ENCODE measurements at places on chromosomes 1 and 21.

DNA sequence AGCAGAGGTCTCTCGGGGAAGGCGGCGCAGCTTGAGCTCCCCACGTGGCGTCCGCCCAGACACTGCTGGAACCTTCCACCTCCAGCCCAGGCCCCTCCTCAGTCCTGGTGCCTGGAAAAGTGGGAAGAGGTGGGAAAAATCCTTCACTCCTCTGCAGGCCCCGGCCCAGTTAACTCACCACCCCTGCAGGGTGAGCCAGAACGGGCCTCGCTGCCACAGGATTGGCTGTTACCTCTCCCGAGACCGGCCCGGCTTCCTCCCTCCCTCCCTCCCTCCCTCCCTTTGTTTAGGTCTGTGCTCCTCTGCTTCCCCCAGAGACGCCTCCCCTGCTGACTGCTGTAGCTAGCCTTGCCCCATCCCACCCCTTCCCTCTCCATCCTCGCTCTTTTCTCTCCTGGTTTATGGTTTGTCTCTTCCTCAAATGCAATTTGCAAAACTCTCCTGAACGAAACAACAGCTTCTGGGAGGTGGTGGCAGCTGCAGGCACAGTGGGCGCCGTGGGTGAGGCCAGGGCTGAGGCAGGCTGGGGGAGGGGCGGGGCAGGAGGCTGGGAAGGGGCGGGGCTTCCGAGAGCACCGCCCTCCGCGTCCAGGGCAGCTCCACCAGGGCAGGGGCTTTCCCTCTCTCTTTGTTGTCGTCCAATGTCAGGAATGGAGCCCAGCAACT, 6.5 kb downstream of the CAPN9 start:
- no peak for DNase-seq

DNA sequence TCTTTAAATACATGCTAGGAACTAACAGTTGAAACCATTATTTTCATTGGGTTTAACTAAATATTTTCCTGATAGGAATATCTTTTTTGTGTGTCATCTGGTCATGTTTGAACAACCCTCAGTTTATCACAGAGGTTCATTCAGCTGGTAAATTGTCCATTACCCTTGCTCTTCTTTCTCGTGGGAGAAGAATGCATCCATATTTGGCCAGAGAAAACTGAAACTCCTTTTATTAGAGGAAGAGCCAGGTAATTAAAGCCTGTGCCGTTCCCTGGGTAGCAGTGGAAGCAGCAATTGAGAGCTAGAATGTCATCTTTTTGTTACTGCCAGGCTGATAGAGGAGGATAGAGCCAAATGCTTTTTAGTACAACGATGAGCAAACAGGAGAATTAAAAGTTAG, 587.2 kb upstream of the ZRANB2 start:
- DNase-seq = no peak

DNA sequence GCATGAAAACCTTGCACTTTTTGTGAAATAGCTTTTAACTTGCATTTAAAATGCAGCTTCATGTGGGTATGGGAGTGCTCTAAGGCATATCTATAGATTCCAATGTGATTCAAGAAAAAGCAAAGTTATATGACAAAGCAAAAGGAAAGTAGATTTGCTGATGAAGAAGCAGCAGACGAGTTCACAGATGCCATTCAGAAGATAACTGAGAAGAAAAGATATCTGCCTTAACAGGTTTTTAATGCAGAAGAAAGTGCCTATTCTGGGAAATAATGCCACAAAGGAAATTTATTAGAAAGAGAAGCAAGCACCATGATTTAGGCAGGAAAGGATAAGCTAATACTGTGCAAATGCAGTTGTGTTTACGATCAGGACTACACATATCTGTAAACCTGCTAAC, 68.1 kb downstream of the PHTF1 start:
- no peak for DNase-seq

GRCh38 chr1:53572065-53572814, 113.0 kb downstream of the DMRTB1 start:
- DNase-seq = peak; percentile 61

DNA sequence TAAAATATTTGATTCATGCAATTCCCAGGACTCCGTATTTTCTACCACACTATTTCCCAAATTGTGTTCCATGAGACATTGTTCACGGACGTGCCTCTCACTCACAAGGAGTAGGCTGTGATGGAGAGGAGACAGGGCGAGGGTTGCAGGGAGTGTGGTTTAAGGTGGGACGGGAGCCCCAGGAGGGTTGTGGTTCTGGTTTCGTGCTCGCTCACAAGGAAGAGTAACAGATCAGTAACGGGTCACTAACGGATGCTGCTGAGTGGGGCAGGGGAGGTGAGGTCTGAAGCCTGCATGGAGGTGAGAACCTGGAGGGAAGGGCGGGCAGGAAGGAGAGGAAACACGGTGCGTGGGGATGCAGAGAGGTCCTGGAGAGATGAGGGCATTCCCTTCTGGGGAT, 28.8 kb downstream of the TFF3 start:
- no peak for DNase-seq

DNA sequence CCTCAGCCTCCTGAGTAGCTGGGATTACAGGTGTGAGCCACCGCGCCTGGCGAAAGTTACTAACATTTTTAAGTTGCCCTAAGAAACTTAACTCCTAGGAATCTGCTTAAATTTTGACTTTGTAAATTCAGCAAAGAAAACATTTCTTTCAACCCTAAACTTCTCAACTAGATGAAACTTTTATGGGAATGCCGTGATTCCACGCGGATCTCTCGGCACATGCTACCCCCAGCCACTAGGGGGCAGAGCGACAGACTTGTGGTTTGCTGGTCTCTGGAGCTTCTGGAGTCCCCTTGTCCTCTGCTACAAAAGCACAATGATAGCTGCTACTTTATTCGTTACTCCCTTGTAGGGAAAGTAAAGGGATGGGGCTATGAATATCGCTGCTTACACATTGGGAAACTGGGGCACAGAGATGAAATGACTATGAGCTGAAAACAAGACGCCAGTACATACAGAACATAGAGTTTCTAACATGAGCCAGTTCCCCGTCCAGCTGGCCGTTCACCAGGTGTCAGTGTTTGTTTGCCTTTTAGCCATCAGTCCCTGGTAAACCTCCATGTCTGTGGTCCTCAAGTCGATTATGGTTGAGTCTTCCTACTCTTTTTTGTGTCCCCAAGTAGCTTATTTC, 114.7 kb downstream of the PBX1 start:
- DNase-seq = no peak

GRCh38 chr1:205375835-205376545, 19.3 kb upstream of the KLHDC8A start:
- DNase-seq = peak; percentile 35

GRCh38 chr21:27220416-27220815, 253.5 kb upstream of the ADAMTS5 start:
- no peak for DNase-seq

- no peak for DNase-seq
Measured at GRCh38 chr1:230568008-230568407, 74.3 kb upstream of the COG2 start.

GRCh38 chr1:1331068-1331965, at the start of gene TAS1R3:
Gene TAS1R3, plus strand, starts transcription at chr1:1331280. Its CDS starts 66 bp downstream, at chr1:1331346.
- no peak for DNase-seq

- no peak for DNase-seq
Measured at GRCh38 chr1:76137746-76138145, 63.2 kb downstream of the ST6GALNAC3 start.

- peak; percentile 36 for DNase-seq
Measured at GRCh38 chr1:68173283-68173935, 58.9 kb downstream of the WLS start.

GRCh38 chr1:182725259-182726255, 41.2 kb upstream of the RGS8 start:
- no peak for DNase-seq

DNA sequence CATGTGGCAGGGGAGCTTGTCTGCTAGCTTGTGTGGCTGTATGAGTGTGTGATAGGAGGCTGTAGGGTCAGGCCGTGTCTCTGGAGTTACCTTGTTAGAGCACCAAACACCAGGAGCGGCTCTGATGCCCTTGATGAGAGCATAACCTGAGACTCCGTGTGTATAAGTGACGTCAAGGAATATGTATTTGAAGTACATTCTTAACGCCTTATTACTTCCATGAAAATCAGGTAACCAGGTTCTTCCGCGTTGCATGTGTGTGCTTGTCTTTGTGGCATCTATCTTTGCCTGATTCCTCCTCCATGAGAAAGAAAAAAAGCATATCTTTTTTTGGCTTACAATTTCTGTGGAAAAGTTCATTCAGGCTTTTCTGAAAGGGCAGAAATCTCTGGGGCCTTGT, 4.6 kb downstream of the OLFML3 start:
- DNase-seq = no peak

GRCh38 chr1:165759095-165759494, 9.6 kb downstream of the TMCO1 start:
- DNase-seq = no peak

DNA sequence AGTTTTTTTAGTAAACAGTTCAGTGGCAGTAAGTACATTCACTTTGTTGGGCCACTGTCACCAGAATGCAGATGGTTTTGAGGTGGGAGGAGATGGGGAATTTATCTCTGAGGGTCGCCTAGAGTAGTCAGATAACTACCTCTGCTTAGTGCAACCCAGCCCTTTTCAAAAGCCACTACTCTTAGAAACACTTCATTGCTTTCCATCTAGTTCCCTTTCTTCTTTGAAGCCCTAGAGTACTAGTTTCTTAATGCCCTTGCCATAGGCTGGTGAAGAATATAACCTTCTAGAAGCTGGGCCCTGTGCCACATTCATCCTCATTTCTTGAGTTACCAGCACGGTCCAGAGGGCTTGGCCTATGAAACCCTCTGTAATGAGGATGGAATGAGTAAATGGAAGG, 28.4 kb upstream of the ST3GAL3 start:
- no peak for DNase-seq

DNA sequence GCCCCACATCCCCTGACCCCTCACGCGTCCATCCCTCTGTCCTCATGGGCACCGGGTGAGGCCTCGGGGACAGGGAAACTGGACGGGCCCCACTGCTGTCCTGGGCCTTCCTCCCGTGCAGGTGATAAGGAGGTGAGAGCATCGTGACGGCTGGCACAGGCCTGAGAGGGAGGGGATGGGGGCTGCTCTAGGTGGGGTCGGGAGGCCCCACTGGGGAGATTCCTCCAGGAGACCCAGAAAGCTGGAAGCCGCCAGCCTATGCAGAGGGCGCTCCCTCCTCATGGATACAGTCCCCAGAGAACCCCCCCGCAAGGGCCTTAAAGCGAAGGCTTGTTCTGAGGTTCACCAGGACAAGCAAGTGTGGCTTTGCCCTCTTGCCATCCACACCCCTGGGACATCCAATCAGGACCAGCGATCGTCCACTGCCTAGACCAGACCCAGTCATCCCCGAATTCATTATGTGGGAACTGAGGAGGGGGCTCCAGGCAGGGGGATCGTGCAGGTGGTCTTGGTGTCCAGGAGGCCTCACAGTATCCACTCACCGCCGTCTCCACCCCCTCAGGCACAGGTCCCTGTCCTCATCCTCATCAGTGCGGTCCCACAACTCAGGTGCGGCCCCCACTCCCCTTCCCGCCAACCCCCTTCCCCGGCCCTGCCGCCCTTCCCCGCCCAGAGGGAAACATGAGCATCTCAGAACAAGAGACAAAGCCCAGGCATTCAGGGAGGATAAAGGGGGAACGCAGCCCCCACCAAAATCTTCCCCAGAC, 45.3 kb upstream of the COL18A1 start:
- DNase-seq = no peak

DNA sequence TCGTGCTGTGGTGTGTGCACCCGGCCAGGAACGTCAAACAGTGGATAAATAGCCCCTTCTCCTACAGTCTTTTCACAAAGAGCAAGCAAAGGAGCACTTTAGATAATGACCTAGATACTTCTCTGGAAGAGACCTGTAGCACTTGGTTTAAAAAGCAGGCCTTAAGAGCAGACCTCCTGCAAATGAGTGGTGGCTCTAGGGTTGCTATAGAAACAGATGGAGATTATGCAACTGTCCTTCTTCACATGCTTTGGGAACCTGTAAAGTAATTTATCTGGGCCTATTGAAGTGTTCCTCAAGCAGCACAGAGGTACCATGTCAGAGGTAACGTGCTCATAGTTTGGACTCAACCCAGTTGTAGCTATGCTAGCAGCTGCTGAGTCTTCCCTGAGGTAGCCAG, 208.2 kb upstream of the KIAA0040 start:
- no peak for DNase-seq

- no peak for DNase-seq
Measured at GRCh38 chr1:228334226-228334935, 72.3 kb downstream of the TRIM11 start.

DNA sequence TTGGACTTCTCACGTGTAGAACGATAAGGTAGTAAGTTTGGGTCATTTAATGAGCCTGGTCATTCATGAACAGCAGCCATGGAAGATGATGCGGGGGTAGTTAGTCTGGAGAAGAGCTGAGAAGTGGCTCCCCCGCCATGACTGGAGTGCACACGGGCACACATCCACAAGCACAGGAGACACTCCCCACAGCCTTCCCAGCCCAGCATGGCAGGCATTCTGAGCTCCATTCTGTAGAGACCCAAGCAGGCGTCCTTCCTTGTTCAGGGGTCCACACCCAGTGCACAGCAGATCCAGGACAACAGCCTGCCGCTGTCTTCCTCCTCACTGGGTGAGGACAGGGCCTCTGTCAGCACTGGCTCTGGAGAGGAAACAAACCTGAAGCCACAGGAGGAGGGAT, 57.0 kb downstream of the SCCPDH start:
- no peak for DNase-seq

DNA sequence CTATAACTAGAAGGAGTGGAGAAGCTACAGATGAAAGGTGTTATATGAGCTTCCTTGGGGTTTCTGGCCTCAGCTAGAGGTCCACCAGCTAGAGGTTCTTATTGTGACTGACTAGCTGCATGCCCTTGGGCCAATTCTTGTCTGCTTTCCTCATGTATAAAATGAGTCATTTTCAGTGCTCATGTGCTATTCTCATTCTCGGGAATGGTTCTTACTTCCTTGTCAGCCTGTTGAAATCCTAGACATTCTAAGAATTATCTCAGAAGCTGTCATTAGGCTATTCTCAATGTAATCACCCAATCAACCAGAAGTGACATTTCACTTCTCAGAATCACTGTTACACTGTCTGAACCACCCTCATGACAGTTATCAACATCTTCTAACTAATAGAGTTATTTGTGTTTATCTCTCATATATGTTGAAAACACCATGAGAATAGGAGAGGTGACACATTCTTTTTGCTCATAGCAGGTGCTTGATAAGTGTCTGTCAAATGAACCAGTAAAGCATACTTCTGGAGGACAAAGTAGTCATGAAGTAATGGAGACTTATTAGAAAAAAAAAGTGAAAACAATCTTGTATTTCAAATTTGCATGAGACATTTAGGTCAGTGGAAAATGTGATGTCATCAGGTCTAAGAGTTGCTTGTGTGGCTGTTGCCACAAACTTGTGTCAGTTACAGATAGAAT, 122.8 kb upstream of the IVNS1ABP start:
- peak; percentile 65 for DNase-seq

- DNase-seq = no peak
Measured at GRCh38 chr1:90074566-90074965, 79.7 kb downstream of the ZNF326 start.

GRCh38 chr1:40036574-40036973, 4.0 kb upstream of the CAP1 start:
- no peak for DNase-seq

- DNase-seq = no peak
Measured at GRCh38 chr1:119463569-119463968, 43.4 kb upstream of the HSD3B1 start.
